ENCODE measurements at places on chromosomes 5 and 9.

DNA sequence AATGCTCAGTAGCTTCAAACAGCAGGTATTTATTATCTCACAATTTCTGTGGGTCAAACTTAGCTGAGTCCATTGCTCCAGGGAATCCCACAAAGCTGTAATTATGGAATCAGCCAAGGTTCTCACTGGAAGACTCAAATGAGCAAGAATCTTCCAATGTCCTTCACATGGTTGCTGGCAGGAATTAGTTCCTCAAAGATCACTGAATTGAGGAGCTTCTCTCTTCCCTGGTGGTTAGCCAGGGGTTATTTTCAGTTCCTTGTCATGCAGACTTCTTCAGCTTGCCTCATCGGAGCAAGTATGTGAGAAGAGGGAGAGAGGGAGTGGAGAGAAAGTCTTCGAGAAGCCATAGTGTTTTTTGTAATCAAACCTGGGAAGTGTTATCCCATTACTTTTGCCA lies 2331.9 kb downstream of the MAT2B start:
- DNase-seq = no peak

GRCh38 chr5:106522296-106522695 lies 1148.4 kb downstream of the EFNA5 start:
- no peak for DNase-seq

GRCh38 chr5:139668064-139668880 lies 20.1 kb downstream of the CXXC5 start:
- DNase-seq = peak; percentile 50

- no peak for DNase-seq
Observed at GRCh38 chr9:98983295-98984268, 39.9 kb downstream of the COL15A1 start.

DNA sequence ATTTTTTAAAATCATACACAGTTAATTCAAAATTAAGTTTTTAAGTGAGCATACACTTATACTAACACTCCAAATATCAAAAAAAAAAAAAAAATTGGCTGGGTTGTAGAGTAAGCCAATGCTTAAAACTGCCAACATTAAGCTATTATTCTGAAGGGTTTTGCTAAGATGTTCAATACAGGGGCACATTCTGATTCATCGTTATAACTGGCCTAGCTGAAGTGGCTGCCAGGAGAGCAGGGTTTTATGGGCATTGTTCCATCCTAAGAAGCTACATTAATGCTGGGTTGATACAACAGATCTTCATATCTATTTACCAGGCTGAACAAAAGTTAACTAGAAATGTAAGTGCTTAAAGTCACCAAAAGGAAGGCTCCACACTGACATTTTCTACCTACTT lies 13.4 kb downstream of the ELAVL2 start:
- no peak for DNase-seq

- no peak for DNase-seq
Observed at GRCh38 chr9:77648234-77649108, at the start of gene GNA14. Gene GNA14, minus strand, starts transcription at chr9:77648322. Its CDS starts 529 bp downstream, at chr9:77647793.

- no peak for DNase-seq
Observed at GRCh38 chr9:69412741-69413150, 87.7 kb downstream of the ENTREP1 start.

DNA sequence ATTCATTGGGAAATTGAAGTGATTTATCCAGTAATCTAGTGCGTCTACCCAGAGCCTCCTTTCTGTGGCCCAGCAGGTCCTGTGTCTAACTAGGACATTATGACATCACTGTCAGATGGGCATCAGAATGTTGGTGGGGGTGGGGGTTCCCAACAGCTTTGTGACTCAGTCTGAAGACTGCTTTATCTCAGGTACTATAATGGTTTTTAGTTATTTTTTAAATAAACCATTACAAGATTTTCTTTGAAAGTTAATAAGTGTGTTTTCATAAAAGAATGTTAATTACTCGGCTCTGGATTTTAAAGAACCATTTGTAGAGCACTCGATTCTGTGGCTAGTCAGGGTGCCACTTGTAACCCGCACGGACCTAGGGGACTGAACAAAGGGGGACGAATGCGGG lies at the start of gene EQTN:
TSS of gene EQTN (minus strand) at position 101 of the 400 bp plus-strand sequence. CDS start at position 6, 95 bp downstream.
- no peak for DNase-seq

GRCh38 chr5:99004960-99005359 lies 76.2 kb upstream of the CHD1 start:
- peak; percentile 36 for DNase-seq

GRCh38 chr5:181189962-181190710 lies 14.9 kb downstream of the TRIM7 start:
- DNase-seq = peak; percentile 42

GRCh38 chr9:134177624-134178393 lies 13.4 kb upstream of the RNU6ATAC start:
- no peak for DNase-seq

DNA sequence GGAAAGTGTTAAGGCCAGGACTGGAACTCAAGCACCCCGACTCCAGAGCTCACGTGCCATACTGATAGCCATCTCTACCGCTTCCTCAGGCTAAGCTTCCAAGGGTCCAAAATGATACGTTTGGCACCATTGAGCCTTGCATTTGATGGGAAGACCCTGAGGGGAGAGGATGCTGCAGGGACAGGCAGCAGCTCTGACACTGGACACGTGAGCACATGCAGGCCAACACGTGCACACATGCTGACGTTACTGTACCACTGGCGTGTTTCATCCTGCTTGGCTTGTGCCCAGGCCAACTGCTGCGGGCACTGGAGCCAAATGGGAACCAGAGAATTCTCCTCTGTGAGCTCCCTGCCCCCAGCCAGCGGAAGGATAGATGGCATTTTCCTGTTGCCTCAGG lies 5.2 kb downstream of the FAT2 start:
- no peak for DNase-seq

GRCh38 chr9:35552376-35552775 lies 52.7 kb upstream of the TESK1 start:
- DNase-seq = no peak

DNA sequence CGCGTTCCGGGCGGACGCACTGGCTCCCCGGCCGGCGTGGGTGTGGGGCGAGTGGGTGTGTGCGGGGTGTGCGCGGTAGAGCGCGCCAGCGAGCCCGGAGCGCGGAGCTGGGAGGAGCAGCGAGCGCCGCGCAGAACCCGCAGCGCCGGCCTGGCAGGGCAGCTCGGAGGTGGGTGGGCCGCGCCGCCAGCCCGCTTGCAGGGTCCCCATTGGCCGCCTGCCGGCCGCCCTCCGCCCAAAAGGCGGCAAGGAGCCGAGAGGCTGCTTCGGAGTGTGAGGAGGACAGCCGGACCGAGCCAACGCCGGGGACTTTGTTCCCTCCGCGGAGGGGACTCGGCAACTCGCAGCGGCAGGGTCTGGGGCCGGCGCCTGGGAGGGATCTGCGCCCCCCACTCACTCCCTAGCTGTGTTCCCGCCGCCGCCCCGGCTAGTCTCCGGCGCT lies at the start of gene DAPK1:
TSS of gene DAPK1 (plus strand) at position 264 of the 442 bp plus-strand sequence. CDS start 1,211 bp downstream, outside the sequence.
- DNase-seq = no peak

GRCh38 chr5:150180241-150181026 lies 9.4 kb upstream of the SLC6A7 start:
- no peak for DNase-seq

GRCh38 chr9:135984072-135984710 lies 23.0 kb upstream of the UBAC1 start:
- DNase-seq = no peak

DNA sequence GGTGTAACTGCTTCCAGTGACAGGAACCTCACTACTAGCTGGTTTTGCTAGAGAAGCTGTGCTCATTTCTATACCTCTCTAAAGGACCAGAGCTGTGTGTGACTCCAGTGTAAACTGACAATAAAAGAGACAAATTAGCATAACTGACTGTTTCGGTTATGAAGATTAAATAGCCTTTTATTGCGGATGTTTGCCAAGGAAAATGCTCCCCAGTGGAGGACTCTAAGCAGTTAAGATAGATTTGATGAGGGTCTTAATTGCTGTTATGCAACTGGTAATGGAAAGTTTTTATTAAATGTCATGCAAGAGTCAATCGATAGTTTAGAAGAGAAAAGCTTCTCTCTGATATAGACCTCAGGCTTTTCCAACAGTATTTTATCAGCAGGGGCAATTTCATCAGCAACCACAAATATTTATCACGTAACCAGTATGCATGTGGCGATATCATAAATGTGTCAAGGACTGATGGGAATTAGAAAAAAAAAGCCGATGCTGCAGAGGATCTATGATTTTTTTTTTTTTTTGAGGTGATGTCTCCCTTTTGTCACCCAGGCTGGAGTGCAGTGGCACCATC lies 275.2 kb upstream of the DMAC1 start:
- no peak for DNase-seq

GRCh38 chr9:69121155-69122081 lies 52.7 kb upstream of the TJP2 start:
- DNase-seq = peak; percentile 7

DNA sequence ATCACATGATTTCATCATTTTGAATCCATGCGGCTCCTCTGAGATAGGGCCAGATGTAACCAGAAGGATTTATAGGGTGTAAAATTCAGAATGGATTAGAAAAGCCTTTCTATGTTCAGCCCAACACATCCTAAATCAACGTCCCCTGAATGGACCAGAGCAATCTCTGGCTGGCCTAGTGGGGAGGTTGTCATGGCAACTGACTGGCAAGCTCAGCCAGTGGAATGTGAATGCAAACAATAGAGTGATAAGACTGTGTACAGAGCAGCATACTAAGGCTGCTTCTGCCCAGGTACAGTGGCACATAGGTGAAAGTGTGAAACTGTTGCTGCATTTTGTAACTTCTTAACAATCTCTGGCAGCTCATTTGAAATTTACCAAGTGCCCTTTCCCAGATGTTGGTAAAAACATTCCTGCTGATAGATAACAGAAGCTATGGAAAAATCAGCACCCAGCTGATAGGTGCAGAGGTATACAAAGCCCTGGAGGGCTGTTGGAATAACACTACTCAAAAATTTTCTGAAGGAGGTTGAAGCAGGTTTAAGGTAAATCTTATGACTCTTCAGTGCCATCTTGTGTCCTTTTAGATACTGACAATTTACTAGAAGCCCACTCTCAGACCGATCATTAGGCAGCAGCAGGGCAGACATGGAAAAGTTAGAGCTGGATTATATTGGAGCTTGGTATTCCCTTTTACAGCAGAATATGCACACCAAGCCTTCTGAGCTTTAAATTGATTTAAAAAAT lies 267.2 kb downstream of the RAB3C start:
- DNase-seq = peak; percentile 14

GRCh38 chr9:75483636-75484035 lies 395.3 kb downstream of the OSTF1 start:
- DNase-seq = no peak

DNA sequence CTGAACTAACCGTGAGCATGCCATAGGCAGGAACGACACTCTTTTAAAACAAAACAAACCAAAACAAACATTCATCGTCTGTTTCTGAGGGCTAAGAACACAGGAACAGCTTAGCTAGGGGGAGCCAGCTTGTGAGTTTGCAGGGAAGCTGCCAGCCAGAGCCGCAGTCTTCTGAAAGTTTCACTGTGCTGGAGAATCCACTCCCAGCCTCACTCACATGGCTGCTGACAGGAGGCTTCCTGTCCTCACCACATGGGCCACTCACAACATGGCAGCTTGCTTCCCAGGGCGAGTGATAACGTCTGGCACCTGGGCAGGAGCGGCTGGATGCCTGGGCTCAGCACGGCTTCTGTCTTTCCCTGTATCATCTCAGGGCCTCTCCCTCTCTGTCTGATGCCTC lies 275.2 kb downstream of the MSX2 start:
- no peak for DNase-seq

DNA sequence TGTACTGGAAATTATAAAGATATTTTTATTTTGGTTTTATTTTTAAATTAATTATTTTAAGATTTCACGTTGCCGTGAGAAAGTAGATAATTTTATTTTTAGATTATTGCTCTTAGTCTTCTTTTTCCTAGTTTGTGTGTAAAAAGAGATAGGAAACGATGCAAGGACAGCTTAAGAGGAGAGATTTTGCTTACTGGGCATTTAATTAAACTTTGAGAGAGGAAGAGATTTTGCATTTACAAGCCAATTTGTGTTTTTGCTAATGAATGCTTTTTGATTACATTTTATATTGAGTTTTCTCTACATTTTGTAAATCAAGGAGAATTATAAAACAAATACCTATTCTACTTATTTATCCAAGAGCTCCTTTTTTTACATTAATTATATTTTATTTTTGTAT lies 64.0 kb downstream of the ARHGEF28 start:
- DNase-seq = no peak

- no peak for DNase-seq
Observed at GRCh38 chr9:78472111-78472510, 175.2 kb downstream of the PSAT1 start.

GRCh38 chr9:120989065-120989464 lies 61.0 kb downstream of the C5 start:
- DNase-seq = no peak

GRCh38 chr9:72894342-72894741 lies 58.5 kb downstream of the ALDH1A1 start:
- DNase-seq = no peak

DNA sequence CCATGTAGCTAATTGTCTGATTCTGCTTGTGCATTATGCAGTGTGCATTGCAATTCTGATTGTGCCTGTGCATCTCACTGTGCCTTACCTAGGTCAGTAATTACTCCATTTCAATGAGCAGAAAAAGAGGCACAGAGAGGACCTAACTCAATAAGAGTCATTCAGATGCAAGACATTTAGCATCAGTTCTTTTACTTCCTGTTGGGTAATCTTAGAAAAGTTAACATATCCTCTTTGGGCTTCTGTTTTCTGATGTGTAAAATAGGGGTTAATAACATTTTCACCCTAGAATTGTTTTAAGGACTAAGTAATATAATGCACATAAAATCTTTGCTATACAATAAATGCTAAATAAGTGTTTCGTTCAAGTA lies 7.0 kb upstream of the DCTN4 start:
- DNase-seq = no peak
